ENCODE measurements at places on chromosomes 4 and X.

GRCh38 chr4:95850161-95850560 lies 10.3 kb downstream of the PDHA2 start:
- DNase-seq: no peak

DNA sequence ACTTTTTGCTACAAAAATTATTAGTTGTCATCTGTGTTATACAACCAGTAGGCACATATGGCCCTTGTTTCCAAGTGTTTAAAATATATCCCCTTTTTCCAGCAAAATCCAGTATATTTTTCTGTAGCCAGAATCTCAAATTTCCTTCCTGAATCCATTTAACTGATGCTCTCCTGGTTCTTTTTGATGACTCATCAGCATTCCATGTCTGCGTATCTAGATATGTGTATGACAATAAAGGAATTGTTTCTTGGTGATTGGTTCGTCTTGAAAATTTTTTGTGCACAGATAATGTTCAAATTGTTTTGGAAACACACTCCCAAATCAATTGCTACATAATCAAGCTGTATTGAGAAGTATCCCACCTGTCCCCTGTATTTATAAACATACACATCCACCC lies 98.3 kb downstream of the ITM2A start:
- no peak for DNase-seq

DNA sequence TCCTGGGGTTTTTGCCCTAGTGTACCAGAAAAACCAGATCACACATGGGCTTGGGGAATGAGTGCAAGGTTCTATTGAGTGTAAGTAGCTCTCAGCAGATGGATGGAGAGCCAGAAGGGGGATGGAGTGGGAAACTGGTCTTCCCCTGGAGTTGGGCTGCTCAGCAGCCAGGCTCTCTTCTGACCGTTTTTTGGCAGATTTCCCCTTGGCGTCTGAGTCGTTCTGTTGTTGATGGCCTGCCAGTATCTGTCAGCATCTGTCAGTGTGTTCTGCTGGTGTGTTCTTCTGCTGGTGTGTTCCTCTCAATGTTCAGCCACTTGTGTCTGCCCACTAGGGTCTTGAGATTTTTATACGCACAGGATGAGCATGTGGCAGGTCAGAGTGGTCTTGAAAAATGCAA lies 633.9 kb upstream of the CPEB2 start:
- no peak for DNase-seq

DNA sequence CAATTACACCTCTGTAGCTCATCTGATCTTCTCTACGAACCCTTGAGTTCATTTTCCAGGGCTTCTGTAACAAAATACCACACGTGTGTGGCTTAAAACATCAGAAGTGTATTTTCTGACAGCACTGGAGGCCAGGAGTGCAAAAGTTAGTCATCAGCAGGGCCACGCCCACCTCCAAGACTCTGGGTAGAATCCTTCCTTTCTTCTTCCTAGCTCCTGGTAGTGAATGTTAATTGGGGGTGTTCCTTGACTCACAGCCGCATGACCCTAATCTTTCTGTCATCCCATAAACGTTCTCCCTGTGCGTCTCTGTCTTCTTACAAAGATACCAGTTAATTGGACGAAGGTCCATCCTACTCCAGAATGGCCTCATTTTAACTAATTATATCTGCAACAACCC lies 115.0 kb downstream of the TRIML1 start:
- no peak for DNase-seq

GRCh38 chrX:19709812-19710518 lies 177.4 kb downstream of the SH3KBP1 start:
- DNase-seq: no peak

- no peak for DNase-seq
Measured at GRCh38 chr4:124937993-124938392, 225.5 kb upstream of the ANKRD50 start.

DNA sequence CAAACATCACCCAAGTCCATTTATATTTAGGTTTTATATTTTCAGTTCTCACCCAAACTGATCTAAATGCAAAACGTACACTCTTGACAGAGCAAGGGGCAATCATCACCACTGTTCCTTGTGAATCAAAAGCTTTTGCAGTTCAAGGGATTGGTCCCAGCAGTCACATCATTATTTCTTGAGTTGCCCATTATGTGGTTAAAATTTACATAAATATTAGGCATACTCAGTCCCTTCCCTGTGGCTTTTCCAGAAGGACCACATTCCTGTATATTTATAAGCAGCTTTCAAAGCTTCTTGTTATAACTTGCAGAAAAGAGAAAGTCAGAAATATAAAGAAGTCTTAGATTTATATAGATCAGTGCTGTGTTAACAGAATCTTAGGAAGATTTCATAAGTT lies 224.4 kb downstream of the CLCN4 start:
- DNase-seq: no peak

DNA sequence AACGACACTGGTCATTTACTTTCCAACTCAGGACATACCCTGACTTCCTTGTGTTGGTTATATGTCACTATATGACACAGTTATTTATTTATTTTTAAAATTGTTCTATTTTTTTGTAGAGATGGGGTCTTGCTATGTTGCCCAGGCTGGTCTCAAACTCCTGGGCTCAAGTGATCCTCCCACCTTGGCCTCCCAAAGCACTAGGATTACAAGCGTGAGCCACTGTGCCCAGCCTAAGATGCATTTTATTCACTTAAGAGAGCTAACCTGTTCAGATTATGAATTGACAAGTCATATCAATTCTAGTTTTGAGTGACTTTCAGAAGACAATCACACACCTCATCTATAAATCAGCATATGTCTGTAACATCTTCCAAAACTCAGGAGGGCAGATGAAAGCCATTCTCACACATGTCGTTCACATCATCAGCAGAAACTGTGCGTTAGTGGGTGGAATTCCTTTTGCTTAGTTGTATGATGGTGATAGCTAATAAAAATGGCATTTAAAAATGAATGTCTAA lies 9.4 kb upstream of the RHOH start:
- no peak for DNase-seq

GRCh38 chr4:77821775-77822174 lies 2.6 kb upstream of the CNOT6L start:
- no peak for DNase-seq

DNA sequence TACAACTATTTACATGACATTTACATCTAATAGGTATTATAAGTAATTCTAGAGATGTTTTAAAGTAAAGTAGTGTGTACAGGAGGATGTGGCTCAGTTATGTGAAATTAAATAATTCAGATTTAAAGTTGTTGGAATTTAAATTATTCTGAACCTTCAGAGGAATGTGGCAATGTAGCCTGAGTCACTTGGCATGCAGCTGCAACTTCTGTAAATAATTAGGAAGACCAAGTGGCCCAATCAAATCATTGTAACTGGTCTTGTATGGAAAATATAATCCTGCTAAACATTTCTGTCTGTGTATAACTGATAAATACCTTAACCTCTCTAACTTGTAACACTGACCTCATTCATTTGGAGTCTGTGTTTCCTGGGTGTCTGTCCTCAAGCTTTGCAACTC lies 828.9 kb downstream of the GLUD2 start:
- no peak for DNase-seq

GRCh38 chrX:102859550-102859871 lies 77.6 kb upstream of the RAB40AL start:
- DNase-seq: no peak

GRCh38 chrX:110877326-110877725 lies 81.7 kb upstream of the CHRDL1 start:
- DNase-seq: no peak

DNA sequence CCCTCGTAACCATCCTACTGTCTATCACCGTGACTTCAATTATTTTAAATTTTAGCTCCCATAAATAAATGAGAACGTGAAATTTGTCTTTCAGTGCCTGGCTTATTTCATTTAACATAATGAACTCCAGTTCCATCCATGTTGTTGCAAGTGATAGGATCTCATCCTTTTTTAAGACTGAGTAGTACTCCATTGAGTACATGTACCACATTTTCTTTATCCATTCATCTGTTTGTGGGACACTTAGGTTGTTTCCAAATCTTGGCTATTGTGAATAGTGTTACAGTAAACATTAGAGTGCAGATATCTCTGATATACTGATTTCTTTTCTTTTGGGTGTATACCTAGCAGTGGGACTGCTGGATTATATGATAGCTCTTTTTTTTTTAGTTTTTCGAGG lies 32.8 kb downstream of the OCIAD1 start:
- no peak for DNase-seq

GRCh38 chr4:94338681-94339351 lies 3.8 kb downstream of the HPGDS start:
- DNase-seq: no peak
